ENCODE measurements at places on chromosomes 5 and 9.

- no peak for DNase-seq
Observed at GRCh38 chr5:127446626-127447025, 70.8 kb upstream of the PRRC1 start.

- DNase-seq = no peak
Observed at GRCh38 chr5:10482791-10483530, 41.3 kb downstream of the ROPN1L start.

DNA sequence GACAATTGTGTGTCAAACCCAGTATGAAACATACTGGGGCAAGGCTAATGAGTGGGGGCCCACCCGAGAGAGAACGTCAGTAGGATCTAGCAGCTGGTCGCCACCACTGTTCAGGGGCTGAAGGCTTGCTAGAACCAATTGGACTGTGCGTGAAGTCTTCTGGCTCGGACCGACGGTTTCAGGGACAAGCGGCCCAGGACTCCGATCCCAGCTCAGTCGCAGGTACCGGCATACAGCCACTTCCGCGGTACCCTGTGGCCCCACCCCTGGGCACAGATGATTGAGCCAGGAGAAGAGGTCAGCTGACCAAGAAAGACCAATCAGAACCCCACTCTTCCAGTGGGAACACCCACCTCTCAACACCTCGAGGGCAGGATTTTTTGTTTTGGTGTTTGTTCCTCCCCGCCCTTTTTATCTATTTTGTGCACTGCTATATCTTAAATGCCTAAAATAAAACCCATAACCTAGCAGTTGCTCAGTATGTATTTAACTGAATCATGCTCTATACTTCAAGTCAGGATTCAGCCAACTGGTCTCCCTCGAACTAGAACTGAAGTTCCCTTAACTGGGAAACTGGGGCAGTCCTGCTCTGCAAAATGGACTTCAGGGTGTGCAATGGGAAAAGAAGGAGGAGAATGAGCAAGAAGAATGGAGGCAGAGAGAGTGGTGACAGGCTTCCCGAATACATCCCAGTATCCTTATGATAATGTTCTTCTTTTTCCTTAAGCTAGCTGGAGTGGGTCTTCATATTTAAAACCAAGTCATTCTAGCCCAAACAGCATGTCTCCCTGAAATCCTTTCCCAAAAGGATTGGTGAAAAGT, 21.1 kb upstream of the CPEB4 start:
- no peak for DNase-seq

GRCh38 chr9:92952906-92953610, 5.7 kb downstream of the FGD3 start:
- DNase-seq = no peak

DNA sequence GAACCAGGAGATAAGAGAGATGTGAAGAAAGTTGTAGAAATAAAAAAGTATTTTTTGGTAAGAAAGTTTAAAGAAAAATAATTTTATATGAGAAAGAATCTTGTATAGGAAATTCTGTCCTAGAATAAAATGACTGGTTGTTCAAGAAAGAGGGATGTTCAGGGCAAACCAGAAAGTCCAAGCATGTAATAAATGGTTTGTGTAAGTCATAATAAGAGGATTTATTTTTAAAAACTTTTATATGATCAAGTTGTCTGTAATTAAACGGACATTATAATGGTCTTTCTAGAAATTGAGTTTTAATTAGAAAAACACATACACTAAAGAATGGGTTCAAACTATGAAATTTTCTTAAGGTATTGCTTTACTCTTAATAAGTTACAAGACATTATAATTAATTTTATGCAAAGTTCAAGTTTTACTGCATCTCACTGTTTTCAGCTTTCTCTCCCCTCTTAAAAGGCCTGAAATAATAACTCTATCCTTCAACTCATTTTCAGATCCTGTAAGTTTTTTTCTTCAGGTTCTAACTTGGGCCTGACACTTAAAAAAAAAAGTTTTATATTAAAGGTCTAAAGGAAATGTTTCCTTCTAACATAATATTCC, 56.1 kb upstream of the ZNF300 start:
- no peak for DNase-seq

- DNase-seq = no peak
Observed at GRCh38 chr9:2055203-2055658, 40.1 kb downstream of the SMARCA2 start.

GRCh38 chr5:76269932-76270610, 133.0 kb upstream of the IQGAP2 start:
- no peak for DNase-seq

DNA sequence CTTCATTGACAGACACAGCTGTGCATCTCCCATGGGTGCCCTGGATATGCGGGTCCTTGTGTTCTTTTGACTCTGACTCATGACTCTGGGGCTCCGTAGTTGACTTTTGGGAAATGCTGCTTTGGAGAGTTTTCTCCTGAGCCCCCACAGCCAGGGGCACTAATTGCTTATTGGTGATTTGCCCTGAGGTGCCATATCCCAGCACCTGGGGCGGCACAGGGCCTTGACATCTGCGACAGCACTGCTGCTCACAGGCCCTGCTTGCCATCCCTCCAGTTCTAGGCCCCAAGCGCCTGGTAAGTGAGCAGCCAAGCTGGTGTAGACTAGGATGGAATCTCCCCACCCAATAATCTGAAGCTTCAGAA, 75.1 kb downstream of the AMBP start:
- no peak for DNase-seq

GRCh38 chr5:83281658-83282057, 189.9 kb upstream of the VCAN start:
- no peak for DNase-seq

- no peak for DNase-seq
Observed at GRCh38 chr9:76353280-76353679, 40.9 kb downstream of the RFK start.

DNA sequence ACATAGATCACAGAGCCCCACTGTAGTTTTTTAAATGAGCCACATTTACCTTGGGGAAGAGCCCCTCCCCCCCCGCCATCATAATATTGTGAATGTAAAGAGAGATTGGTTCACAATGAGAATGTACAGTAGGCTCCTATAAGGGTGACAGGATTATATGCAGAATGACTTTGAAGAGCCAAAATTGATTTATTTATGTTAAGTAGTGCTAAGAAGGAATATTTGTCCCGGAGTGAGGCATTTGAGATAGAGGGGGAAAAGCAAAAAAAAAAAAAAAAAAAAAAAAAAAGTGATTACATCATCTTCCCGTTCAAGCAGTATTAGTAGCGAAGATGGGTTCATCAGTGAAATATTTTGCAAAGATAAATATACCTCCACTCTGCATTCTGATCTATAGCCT, 73.9 kb downstream of the PIK3R1 start:
- DNase-seq = no peak

- no peak for DNase-seq
Observed at GRCh38 chr5:154107756-154108155, 69.0 kb downstream of the MFAP3 start.

- no peak for DNase-seq
Observed at GRCh38 chr5:172595596-172596455, 45.2 kb upstream of the NEURL1B start.

DNA sequence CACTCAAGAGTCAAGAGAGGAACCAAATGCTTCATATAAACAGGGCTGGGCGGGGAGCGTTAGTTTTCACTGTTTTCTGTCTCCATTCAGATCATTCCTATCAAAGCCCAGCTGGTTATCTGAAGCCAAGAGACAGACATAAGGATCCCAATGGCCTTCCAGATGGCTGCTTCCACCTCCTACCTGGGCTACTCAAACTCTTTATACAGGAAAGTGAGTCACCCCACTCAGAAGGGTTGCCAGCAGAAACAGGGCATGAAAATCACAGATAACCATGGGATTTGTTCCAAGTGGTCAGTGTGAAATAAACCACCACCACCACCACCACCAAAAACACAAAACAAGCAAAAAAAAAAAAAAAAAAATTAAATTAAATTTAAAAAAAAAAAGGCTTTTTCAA, 5.5 kb downstream of the PRSS3 start:
- no peak for DNase-seq

DNA sequence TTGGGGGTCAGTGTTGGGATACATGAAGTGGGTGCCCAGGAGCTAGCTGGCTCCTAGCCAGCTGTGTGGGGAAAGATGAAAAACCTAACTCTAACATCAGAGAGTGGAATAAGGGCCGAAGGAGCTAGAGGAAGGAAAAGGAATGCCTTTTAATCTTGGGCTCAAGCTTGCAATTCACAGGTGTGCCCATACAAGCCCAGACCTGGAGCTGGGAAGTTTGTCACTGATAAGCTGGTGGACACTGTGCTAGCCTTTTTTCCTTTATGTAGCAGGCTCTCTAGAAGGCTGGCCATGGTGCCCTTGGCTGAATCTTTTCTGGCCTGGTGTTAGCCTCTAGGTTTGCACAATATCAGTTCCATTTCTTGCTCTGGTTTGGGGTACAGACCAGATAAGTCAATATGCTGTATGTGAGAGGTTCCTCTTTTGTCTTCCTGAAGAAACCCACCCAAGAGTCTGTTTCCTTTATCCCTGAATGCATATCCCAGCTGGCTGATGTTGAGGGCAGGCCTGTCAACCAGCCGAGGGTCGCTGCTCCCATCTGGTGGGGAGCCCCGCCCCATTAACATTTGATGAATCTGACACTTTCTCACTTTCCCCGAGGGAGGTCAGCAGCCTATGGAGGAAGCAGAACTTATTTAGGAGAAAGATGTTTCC, 92.4 kb upstream of the CXCL14 start:
- no peak for DNase-seq

DNA sequence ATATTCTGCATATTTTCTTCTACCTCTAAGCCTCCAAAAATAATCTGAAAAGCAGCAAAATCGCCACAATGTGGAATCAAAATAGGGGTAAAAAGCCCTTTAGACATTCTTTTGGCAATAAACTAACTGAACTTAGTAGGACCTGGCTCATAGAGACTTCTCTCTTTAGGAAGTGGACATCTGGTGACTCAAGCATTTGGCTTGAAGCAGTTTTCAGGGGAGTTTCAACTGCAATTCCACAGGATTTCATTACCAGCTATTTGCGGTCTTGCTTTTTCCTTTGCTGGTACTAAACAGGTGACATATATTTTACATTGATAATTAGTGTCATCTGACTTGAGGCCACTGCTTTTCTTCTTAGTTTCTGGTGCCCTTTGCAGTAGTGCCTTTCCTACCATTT, 173.2 kb upstream of the FBN2 start:
- no peak for DNase-seq

DNA sequence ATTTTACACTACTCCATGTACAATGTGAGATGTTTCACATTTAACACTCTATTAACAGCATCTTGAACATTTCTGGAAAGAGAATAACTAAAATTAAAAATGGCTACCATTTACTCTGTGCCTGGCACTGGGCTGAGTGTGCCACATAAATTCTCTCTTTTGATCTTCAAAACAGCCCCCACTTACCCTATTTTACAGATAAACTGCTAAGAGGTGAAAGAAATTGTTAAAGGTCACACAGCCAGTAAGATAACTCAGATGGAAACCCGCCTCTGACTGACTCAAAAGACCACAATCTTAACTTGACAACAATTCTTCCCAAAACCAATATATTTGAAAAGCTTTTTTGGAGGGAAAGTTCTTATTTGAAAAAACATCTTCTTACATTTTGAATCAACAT, 97.3 kb downstream of the MAPKAP1 start:
- no peak for DNase-seq

GRCh38 chr9:95488954-95489353, 27.8 kb downstream of the PTCH1 start:
- DNase-seq = no peak

DNA sequence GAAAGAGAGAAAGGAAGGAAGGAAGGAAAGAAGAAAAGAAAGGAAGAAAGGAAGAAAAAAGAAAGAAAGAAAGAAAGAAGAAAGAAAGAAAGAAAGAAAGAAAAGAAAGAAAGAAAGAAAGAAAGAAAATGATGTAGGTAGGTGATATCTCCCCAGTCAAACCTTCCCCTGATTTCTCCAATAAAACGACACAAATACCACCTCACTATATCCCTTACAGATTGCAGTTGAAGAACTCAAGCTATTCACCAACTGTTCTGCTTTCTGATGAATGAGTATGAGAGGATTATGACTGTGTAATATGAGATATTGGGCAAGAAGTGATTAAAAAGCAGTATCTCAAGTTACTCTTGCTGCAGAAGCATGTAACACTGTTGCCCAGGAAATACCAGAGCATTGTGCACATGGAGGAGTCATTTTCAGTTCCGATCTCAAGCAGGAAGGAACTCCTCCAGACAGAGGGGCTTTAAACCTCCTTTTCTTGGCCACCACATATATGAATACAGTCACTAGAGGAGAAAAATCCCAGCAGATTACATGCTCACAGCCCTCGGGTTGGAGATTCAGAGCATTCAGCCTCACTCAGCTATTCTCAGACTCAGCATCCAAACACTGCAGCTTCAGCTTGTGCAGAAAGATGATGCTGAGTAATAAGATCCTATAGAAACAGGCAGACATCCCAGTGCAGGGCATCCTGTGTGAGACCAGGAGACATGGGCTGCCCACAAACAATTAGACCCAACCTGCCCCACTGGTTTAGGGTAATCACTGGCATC, 61.4 kb downstream of the UGCG start:
- no peak for DNase-seq

- no peak for DNase-seq
Observed at GRCh38 chr5:32279223-32279622, 33.5 kb downstream of the MTMR12 start.

DNA sequence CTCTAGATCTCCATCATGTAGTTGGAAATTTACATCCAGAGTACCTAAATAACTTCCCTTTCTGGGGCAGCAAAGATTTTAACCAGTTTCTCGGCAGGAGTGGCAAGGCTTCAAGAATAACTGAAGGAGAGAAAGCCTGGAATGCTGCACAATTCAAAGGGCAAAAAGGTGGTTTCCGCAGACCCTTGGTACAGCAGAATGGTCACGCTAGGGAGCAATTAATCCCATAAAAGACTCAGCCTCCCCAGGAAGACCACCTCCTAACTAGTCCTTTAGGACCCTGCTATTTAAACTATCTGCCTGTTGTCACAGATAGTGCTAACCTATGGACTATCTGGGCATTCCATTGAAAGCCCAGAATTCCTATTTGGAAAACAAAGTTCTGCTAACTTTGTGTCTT, 3.6 kb downstream of the HTR1A start:
- no peak for DNase-seq

DNA sequence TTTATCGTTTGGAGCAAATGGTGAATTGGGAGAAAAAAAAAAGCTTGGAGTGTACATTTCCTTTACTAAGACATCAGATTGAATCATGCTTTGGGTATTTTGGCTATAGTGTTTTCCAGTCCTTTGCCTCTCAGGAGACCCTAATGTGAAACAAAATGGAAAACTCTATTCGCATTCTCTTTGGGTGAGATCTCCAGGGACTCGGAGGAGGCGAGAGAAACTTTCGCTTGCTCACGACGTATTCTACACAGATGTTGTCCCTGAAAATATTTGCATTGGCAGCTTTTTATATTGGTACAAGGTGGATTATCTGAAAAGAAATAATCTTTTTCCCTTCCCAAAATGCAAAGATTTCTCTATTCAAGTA, 1240.1 kb upstream of the WWC1 start:
- DNase-seq = no peak

DNA sequence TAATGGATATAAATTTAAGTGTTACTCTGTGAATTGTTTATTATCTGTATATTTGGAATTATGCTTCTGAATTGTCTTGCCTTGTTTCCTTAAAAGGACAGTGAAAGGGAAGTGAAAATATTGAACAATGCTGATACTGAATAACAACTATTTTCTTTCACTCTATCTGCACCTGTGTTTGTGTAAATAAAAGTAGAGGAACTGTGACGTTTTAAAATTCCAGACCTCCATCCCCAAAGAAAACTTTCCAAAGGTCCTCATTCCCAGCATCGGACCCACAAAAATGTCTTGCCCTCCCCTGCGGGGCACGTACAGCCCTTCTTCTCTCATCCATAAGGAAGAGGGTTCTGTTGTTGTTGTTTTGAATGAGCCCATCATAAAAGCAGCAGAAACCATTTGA, 100.0 kb downstream of the NLN start:
- DNase-seq = no peak
